ENCODE measurements at places on chromosomes 5 and 9.

- no peak for DNase-seq
Observed at GRCh38 chr9:122468735-122469134, 9.0 kb downstream of the OR1J1 start.

GRCh38 chr5:10157085-10157669 lies 92.5 kb downstream of the ATPSCKMT start:
- DNase-seq: no peak

GRCh38 chr9:94127806-94128205 lies 43.5 kb downstream of the PTPDC1 start:
- DNase-seq: no peak

DNA sequence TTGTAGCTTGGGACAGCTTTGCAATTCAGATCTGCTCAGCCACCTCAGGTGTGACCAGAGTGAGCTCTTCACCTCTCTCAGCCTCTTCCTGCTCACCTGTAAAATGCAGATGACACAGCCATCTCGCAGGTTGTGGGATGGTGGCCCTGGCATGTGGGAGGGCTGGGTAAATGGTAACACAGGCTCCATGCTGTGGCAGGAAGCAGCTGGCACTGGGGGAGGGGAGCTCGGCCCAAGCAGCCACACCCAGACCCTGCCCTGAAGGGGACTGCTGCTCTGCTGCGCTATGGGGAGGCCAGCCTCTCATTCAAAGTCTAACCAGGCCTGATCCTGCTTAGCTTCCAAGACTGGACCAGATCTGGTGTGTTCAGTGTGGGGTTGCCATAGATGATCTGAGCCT lies 24.1 kb downstream of the PHF2 start:
- no peak for DNase-seq

DNA sequence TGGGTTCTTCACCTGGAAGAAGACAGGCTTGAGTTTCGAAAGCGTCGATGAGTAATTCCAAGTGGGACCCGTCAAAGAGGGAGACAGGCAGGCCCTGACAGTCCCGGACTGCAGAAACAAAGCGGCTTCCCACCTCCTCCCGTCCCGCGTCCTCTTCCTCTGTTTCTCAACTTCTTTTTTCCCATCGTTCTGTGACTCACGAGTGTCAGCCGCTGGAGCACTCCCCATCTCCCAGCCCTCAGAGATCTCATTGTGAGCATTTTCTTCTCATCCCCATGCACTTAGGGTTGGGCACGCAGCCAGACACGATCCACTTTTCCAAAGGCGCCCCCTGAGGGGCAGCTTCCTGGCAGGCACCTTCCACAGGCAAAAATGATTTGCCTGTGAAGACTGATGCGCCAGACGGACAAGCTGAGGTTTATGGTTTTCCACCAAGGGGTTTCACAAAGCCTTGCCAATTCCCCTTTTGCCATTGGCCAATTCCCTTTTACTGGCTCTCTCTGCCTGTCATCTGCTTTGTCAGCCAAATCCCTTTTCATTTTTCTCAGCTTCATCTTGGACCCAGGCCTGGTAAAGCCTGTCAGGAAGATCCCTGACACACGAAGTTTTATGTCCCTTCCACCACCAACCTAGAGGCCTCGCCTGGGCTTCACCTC lies 86.5 kb upstream of the ANKRD55 start:
- no peak for DNase-seq
